ENCODE measurements at places on chromosomes 6 and 20.

DNA sequence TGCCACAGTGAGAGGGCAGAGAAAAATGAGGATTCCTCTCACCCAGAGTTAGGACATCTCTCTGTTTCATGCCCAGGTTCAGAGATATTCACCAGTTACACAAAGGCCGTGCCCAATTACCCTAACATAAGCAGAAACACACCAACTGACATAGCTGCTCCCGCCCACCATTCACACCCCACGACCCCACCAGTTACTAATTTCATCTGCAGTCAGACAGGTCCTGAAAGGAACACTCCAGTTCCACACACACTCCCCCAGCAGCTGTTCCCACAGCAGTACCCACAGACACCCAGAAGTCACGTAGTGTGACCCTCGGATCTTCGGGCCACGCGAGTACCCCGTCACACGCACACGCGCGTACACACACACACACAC, 532 bp downstream of the TMEM74B start:
- DNase-seq: no peak

- DNase-seq: no peak
These were observed 11.1 kb downstream of the TOX2 start for GRCh38 chr20:43925801-43926200.

- no peak for DNase-seq
These were observed 165.0 kb downstream of the TRIM27 start for GRCh38 chr6:28758818-28759235.

GRCh38 chr20:9228774-9229450, 160.0 kb downstream of the PLCB4 start:
- no peak for DNase-seq

DNA sequence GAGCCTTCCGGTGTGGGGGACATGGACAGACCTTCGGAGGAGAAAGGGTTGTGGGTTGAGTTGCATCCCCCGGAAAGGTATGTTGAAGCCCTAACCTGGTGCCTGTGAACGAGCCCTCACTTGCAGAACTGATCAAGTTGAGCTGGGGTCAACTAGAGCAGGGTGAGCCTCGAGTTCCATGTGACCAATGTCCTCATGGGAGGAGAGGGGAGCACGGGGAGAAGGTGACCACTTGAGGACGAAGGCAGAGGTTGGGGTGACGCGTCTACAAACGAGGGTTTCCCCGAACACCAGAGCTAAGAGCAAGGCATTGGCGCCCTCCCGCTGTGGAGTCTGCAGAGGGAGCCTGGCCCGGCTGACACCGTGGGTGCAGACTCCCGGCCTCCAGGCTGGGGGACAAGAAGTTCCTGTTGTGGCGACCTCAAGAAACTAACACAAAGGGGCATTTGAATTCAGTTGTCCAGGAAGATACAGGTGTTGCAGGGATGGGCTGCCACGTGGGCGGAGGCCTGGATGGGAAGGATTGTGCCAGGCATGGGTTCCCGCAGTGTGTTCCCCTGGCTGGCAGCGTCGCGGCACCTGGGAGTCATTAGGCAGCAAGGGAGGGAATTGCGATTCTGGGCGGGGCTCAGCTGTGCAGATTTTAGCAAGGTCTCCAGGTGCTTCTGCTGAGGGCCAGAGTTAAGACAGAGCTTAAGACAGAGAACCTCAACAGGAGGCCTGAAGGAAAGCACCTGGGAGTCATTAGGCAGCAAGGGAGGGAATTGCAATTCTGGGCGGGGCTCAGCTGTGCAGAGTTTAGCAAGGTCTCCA, 20.4 kb upstream of the UNC93A start:
- DNase-seq: no peak

DNA sequence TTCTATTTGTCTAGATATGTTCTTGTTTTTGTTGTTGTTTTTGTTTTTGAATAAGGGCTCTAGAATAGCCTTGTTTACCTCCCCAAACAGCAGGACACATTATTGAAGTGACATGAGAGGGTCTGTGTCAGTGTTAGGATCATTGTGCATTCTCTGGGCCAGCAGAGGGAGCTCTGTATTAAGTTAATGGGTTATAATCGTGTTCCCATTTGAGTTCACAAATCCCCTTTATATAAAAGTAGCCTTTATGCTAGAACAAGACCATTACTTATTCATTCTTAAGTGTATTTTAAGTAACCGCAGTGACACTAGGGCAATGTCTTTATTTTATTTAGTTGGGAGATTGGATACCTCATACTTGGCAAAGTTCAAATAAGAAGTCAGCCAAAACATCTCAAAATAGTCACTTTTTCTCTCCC, 44.8 kb downstream of the STK4 start:
- no peak for DNase-seq

DNA sequence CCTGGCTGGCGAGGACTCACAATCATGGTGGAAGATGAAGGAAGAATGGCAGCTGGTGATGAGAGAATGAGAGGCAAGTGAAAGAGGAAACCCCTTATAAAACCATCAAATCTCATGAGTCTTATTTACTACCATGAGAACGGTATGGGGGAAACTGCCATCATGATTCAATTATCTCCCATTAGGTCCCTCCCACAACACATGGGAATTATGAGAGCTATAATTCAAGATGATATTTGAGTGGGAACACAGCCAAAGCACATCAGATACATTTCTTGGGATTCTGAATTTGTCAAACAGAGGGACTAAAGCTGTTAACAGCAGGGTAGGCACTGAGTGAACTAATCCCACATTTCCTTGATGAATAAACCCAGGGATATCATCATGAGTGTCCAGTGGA, 116.2 kb upstream of the PLCB4 start:
- DNase-seq: no peak

GRCh38 chr6:97023982-97024381, 99.5 kb downstream of the KLHL32 start:
- DNase-seq: no peak

- no peak for DNase-seq
These were observed 34.6 kb upstream of the SMIM28 start for GRCh38 chr6:138343112-138343511.

GRCh38 chr20:62819494-62820174, 2.8 kb downstream of the COL9A3 start:
- DNase-seq: no peak

GRCh38 chr6:151021896-151022295, 156.4 kb downstream of the MTHFD1L start:
- DNase-seq: no peak

DNA sequence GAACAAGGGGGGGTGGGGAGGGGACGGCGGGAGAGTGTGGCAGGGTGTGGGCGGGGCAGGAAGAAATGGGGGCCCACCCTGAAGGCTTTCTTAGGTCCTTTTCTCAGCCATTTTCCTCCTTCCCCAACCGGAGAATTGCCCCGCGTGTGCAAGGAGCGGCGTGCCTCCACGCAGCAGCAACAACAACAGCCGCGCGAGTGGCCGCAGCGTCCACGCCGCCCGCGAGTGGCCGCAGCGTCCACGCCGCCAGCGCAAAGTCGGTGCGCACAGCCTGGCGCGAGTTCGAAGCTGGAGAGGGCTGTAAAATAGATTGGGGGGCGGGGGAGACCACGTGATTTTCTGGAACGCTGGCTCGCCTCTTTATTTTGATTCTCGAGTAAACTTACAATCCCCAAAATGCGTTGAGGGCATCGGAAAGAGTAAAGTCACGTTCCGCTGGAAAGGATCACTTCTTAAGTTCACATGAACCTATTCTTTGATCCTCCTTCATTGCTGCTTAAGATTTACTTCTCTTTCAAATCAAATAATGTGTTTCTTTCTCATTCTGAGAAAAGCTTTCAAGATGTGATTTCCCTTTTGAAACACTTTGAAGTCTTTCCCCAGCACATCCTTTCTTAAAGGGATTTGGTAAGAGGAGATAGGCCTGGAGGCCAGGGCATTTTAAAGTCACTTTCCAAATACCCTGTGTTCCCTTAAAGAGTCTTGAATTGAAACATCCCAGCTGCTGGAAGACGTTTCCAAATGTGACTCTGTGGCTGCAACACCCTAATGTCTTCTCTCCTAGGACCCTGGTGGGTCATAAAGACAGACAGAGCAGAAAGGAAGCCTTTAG, 66.7 kb upstream of the ZNF217 start:
- DNase-seq: peak; percentile 40

GRCh38 chr20:17875981-17876385, 92.6 kb downstream of the SNX5 start:
- no peak for DNase-seq

DNA sequence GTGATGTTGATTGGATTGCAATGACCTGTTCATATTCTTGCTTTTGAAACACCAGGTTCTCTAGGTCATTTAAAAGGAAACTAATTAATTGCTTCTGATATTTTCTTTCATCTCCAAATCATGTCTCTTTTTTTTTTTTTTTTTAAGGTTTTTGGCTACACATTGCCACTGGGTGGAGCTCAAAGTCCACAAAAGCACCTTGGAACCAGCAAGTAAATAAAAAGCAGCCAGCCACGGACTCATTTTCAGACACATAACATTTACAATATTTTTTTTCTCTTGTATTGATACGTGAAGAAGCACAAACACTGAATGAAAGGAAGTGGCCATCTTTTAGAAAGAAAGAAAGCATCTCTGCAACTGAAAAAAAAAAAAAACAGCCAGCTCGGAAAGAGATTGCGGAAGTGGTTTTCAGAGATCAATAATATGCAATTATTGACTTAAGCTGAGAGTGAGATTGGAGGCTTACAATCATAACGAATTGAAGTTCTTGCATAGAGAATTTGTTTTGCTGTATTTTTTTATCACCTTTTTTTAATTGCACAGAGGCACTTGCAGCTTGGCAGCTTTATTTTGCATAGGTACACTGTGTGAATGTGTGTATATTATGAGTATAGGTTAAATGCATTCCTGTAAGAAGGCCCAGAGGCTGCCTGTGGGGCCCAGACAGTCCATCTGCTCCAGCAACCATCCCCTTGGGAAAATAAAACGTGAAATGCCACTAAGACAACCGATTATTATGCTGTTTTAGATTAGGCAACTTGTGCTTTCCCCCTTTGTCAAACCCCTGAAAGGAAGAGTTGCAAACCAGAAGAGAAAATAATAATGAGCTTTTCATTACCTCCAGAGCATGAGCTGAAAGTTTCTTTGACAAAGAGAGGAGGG, 28.2 kb downstream of the CGA start:
- DNase-seq: no peak

DNA sequence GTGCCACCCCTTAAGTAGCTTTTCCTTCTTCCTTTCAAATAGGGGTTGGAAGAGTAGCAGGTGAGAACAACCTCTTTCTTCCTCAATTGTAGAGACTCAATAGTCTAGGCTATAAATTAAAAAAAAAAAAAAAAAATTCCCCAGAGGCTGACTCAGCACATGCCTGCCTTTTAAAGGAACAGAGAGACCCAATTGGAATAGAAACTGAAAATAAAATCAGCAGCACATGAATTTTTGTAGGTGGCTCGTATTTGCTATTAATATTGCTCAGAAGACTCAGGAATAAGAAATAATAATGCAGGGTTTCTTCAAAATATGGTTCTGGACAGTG, 19.3 kb downstream of the TOP1 start:
- no peak for DNase-seq

DNA sequence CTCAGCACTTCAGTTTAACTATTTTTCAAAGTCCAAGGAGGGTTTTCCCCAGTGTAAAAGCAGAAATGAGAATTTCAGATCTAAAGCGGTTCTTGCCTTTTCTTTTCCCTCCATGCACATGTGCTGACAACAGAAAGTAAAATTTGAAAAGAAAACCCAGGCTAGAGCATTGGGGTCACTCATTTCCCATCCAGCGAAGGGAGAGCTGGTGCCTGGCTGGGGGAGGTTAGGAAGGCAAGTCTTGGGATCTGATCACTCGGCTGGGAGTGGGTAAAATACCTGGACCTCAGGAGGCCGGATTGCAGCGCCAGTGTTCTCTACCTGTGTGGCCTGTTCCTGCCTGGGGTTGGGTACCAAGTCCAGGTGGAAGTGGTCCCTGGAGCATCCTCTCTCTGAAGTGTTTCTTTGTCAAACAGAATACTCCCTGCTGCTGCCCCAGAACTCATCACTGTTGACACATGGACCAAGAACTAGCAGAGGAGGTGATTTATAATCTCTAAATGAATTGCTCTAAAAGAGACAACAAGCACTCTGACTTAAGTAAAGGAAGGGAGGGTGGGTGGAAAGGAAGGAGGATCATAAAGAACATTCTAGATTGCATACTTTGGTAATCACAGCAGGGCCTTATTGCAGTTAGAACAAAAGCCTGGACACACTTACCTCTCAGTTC, 136.0 kb downstream of the MTHFD1L start:
- DNase-seq: no peak

- no peak for DNase-seq
These were observed 89.7 kb downstream of the LY86 start for GRCh38 chr6:6678185-6678671.

GRCh38 chr6:32815996-32816395, 806 bp downstream of the HLA-DOB start:
- no peak for DNase-seq

DNA sequence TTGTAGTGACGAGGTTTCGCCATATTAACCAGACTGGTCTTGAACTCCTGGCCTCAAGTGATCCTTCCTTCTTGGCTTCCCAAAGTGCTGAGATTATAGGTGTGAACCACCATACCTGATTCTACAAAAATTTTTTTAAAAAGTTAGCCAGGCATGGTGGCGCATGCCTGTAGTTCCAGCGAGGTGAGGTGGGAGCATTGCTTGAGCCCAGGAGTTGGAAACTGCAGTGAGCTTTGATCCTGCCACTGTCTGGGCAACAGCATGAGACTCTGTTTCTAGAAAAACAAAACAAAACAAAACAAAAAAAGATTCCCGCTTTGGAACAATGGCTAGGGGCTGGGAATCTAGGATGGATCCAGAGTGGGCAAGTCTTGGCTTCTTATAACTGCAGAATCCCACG, 35.1 kb upstream of the SALL4 start:
- no peak for DNase-seq

DNA sequence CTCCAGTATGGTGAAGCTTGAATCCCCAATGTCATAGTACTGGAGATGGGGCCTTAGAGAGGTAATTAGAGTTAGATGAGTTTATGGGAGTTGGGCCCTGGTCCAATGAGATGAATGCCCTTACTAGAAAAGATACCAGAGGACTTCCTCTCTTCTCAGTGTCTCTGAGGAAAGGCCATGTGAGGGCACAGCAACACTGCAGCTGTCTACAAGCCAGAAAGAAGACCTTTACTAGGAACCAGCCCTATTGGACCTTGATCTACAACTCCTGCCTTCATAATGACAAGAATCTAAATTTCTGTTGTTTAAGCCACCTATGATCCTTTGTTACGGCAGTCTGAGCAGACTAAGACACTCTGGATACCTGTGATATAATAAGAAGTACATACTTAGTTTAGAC, 31.4 kb upstream of the AKAP7 start:
- DNase-seq: no peak

GRCh38 chr6:11659757-11660156, 118.8 kb downstream of the ADTRP start:
- DNase-seq: no peak

DNA sequence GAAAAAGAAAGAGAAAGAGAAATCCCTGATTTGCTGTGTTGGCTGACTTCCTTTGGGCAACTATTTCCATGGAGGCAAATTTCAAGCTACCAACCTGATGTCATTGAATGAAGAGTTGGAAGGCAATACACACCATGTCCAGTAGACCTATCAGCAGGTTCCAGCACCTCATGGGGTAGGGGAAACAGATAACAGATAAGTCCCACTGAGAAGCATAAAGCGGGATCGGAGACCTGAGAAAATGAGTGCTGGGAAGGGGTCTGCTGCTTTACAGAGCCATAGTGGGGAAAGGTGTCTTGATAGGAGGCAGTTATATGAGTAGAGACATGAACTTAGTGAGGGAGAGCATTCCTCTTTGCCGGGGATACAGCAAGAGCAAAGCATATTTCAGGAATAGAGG, 244.9 kb downstream of the PLCB1 start:
- DNase-seq: no peak

GRCh38 chr20:8082025-8082424, 50.0 kb upstream of the PLCB1 start:
- DNase-seq: no peak

GRCh38 chr20:35226884-35227681, 593 bp downstream of the MMP24 start:
- DNase-seq: no peak
